ENCODE measurements at places on chromosomes 1 and 21.

DNA sequence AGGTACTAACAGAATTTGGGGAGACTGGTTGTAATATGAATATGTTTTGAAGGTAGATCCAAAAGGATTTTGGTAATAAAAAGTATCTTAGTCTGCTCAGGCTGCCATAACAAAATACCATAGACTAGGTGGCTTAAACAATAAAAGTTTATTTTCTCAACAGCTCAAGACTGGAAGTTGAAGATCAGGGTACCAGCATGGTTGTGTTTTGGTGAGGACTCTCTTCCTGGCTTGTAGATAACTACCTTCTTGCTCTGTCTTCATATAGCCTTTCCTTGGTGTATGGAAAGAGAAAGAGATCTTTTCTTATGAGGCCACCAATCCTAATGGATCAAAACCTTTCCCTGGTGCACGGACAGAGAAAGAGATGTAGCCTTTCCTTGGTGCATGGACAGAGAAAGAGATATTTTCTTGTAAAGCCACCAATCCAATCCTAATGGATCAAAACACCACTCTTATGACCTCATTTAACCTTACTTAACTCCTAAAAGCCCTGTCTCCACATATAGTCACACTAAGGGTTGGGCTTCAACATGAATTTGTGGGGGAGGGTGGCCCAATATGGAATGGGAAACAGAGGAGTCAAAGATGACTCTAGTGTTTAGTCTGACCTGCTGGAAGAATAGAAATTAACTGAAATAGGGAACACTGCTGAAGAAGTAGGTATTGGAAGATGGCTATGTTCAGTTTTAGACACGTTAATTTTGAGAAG is 5.4 kb upstream of the TSNAX start:
- DNase-seq, result no peak

- DNase-seq, result peak; percentile 87
Observed at GRCh38 chr1:169102567-169102966, 3.9 kb upstream of the ATP1B1 start.

DNA sequence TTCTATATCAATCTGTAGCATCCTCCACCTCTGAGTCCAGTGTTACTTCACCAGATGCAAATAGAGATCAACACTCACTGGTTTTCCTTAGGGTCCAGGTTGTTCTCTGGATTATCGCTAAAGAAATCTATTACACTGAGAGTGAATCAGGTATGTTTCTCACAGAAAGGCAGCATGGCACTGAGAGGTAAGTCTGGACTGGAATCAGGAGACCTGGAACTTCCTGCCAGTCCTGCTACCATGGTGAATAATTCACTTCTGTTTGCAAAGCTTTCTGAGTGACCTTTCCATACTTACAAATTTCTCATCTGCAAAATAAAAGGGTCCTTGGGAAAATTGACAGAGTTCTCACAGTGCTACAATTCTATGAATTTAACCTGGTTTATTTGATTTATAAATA is 1583.3 kb downstream of the MRPL39 start:
- no peak for DNase-seq

DNA sequence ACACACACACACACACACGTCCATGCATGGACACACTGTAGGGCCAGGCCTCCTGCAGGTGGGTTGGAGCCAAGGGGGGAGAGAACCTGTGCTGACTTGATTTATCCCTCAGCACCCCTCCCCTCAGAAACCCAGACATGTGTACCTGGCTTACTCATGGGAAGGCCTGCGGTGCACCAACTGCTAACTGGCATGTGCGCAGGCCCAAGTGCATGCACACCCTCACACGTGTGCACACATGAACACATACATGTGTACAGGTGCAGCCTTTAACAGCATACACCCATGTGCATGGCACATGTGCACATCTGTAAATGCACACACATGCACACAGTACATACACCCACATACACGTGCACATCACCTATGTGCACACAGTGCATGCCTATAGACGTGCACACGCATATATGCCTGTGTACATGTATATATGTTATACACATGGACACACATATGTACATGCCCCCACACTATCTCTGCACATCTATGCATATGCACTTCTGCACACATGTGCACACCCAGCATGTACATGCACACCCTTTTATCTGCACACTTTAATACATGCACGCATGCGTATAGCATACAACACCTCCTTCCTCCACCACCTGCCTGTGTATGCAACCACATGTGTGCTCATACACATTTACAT is 67.5 kb downstream of the TRIM11 start:
- DNase-seq, result no peak

DNA sequence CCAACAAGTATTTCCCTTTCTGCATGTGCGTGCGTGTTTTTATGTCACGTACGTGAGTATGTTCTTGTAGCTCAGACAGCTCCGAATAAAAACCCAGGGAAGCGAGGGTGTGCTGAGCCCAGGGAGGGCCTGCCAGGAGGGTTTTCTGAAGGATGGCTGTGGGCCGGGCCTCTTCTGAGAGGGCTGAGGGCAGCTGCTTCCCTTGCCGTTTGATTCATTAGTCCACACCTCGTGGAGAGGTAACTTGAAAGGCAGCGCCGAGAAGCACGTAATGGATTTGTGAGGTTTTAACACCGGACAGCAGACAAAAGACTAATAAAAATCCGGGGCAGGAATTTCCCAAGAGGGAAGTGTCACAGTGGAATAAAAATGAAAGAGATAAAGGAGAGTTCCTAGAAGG is 29.5 kb downstream of the CD247 start:
- no peak for DNase-seq

DNA sequence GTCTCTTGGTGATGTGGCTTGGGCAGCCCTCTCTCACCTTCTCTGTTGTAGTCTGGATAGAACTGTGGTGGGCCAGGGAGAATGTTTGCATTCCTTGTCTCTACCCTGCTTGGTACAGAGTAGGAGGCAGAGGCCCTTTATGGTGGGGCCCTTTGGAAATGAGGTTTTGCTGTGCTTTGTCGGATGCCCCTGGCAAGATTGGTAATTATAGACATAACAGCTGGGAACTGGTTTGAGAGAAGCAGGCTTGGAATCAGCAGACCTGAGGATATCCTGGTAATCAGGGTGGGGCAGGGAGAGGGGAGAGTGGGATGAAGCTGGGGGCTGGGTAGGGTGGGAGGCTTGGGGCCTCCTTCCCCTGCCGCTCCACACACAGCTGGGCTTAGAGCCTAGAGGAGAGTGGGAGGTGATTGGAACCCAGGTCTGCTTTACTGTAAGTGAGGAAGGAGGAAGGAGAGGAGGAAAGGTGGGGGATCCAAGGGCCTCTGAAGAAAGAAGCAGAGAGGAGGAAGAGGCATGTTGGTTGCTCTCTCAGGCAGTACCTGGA is 5.0 kb downstream of the VANGL2 start:
- no peak for DNase-seq

DNA sequence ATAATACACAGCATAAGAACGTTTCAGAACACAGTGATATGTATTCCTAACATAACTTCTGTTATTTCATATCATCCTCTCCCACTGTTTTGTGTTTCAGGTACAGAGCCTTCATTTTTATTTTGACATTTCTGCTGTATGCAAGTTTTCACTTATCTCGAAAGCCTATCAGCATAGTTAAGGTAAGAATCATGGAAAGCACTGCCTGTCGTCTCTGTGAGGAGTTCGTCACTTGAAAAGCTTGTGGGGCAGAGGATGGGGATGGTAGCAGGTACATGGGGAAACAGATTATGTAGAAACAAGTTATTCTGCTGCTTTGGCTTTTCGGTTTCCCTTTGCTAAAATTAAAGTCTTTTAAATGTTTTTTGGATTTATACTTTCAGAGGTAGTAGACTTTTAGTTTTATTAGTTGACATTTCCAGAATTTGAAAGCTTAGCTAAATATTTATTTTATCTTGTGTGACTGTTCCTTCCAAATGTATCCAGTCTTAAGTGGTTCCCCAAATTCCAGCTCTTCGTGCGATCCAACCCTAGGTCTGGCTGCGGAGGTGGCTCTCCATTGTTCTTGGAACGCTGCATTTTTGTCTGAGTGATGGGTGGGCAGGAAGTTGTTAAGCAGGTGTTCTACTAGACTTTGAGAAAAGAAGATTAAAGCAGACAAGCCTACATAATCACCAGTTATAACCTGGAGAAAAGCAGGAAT is 12.2 kb downstream of the SLC37A1 start:
- DNase-seq, result no peak

- peak; percentile 96 for DNase-seq
Observed at GRCh38 chr1:157240495-157241184, 102.4 kb upstream of the ETV3 start.

GRCh38 chr1:236064674-236065508 is at the start of gene NID1:
Gene NID1 (minus strand): TSS chr1:236065090. CDS start chr1:236065079, 11 bp downstream.
- no peak for DNase-seq

DNA sequence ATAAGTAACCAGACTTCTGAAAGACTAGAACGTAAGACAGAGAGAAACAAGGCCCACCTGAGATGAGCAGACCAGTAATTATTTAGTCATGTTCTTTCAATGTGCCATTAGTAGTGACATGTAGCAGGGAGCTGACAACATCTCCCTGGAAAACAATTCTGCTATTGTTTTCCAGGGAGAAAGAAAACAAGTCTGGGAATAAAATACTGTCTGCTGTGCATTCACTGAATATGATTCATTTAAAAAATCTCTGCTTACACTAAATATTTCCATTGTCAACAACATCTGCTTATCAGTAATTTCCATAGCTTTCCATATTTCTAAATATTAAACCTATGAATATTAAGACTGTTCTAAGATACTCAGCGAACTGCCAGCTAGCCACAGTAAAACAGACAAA is 80.0 kb downstream of the VCAM1 start:
- no peak for DNase-seq

DNA sequence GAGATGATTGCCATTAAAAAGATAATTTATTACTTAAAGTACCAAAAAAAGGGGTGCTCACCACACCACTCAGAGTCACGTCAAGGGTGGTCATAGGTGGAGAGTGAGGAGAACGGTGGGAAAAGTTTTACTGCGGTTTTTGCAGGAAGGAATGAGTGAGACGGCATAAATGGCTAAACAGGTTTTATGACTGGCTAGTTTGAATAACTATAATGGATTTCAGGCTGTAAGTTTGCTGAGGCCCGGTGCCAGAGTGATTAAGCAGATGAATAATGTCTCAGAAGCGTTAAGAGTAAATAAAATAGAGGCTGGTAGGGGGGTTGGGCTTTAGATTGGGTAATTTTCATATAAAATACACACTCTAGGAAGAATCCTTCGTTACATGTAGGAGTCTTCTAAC is 1337.8 kb downstream of the AMY1C start:
- no peak for DNase-seq

- DNase-seq, result peak; percentile 36
Observed at GRCh38 chr1:197521118-197521739, 253.2 kb downstream of the CRB1 start.

Measured in renal cortical epithelial cell (primary cell).